ENCODE measurements at places on chromosomes 4 and X.

GRCh38 chr4:26067035-26067434 is 153.0 kb downstream of the SMIM20 start:
- DNase-seq = no peak

DNA sequence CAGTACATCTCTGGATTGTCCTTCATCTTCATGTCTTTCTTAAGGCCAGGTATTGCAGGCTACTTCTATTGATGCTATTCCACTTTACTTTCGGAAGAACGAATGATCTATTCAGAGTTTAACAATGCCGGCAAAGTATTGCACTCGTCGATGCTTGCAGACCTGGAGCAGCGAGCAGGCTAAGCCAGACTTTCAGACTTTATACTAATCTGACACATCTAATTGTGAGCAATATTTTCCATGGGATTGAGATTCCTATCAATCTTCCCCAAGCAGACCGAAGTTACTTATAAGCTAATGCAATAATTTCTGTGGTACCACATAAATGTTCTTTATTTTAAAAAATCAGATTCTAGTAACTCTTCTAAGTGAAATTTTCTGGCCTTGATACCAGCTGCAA is 1.6 kb downstream of the EMCN start:
- no peak for DNase-seq

DNA sequence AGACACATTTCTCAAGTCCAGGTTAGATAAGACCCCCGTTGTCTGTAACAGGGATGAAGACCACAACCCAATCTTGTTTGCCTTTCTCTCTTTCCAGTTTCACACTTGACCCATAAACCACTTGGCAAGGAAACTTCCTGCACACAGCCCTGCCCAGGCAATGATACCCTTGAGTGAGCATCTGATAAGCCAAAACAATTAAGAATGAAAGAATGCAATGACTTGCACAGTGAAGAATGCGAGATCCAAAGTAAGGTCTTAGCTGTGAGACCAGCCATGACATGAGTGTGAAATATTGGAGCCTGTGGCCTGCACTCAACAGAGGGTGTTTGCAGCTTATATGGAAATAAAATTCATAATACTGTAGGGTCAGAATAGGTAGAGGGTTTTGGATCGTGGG is 37.9 kb upstream of the MXRA5 start:
- no peak for DNase-seq

- no peak for DNase-seq
These were observed 295.2 kb upstream of the DIAPH2 start for GRCh38 chrX:96389281-96390047.

- DNase-seq = no peak
These were observed 129.0 kb downstream of the TMEM47 start for GRCh38 chrX:34528081-34528480.

DNA sequence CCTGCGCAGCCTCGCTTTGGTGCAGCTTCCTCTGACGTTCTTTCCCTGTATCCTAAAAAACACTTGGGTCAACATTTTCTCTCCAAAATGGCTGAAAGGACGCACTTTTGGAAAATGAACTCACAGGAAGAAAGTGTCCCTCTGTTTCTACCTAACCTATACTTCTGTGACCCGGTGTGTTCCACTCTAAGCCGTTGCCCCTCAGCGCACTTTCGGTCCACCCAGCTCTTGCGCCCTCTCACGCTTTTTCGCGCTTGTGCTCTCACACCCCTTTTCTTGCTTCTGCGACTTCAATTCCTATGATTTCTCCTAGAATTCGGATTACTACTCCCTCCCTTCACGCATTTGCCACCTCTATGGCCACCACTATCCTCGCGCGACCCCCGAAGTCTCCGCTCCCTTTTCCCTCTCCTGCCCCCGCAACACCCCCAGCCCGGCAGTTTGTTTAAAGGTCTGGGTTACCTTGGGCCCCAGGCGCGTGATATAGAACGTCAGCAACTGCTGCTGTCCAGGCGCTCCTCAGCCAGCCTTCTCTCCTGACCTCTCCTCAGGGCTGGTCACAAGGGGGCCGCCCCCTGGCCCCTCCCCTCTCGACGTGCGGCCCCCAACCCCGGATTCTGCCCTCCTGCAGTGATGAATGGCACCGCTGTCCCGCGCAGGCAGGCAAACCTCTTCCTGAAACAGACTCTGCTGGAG is at the start of gene USP51:
Gene USP51 (minus strand): TSS at position 535 of the 696 bp plus-strand sequence. CDS start 909 bp downstream, outside the sequence.
- DNase-seq = peak; percentile 36

All from activated naive CD8-positive, alpha-beta T cell treated with anti-CD3 and anti-CD28 coated beads for 36 hours (primary cell).